Left lung (tissue), 14 donors: ENCODE measurements at places on chromosomes 11 and 22.

GRCh38 chr22:24096758-24097115 is 84.5 kb upstream of the SUSD2 start:
- no peak overlapping the region for H3K4me3 ChIP-seq
- no peak for DNase-seq
- no peaks in the 10 kb centered on the region for H3K4me1 ChIP-seq
- H3K27me3 ChIP-seq, result no peaks in the 10 kb centered on the region
- peaks cover 92% of the 10 kb centered on the region for H3K36me3 ChIP-seq

GRCh38 chr11:69892986-69893555 is 73.9 kb upstream of the FGF3 start:
- no peaks in the 10 kb centered on the region for H3K36me3 ChIP-seq
- peaks cover 87% of the 10 kb centered on the region for H3K27me3 ChIP-seq
- no peaks in the 10 kb centered on the region for H3K4me1 ChIP-seq
- H3K4me3 ChIP-seq, result no peak overlapping the region

DNA sequence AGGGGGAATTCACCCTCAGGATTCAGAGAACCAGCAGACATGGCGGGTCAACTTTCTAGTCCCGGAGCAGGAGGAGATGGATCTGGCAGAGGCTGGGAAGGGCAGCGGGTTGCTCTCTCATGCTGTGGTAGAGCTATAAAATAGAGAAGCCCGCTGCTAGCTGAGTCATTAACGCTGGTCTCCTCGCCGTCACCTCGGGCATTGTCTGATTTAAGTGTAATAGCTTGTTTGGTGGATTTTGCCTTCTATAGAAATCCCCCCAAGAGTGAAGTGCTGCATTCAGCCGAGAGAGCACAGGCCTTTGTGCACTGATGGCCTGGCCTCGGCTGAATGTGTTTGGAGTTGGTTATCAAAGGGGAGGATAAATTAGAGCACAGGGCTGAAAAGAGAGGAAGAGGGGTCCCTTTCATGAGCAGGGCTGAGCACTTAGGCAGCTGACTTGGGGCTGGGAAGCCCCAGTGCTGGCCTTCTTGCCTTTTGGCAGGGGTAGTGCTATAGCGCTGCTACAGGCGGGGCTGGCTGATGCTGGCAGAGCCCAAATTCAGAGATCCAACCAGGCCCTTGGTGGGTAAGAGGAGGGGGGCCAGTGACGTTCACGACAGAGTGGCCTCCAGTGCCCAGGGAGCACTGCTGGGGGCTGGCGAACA is 161.1 kb upstream of the CADM1 start:
- H3K36me3 ChIP-seq, result no peaks in the 10 kb centered on the region
- no peak for DNase-seq
- H3K27me3 ChIP-seq, result peaks cover 35% of the 10 kb centered on the region
- H3K4me1 ChIP-seq, result no peaks in the 10 kb centered on the region

- H3K4me1 ChIP-seq, result peaks cover 22% of the 10 kb centered on the region
- H3K36me3 ChIP-seq, result no peaks in the 10 kb centered on the region
- H3K4me3 ChIP-seq, result peak overlapping the region; percentile 80
- H3K27me3 ChIP-seq, result no peaks in the 10 kb centered on the region
Observed at GRCh38 chr22:21568347-21569075, 997 bp downstream of the UBE2L3 start.

GRCh38 chr11:110527146-110527545 is 97.4 kb downstream of the FDX1 start:
- H3K4me1 ChIP-seq, result peaks cover 8% of the 10 kb centered on the region
- H3K27ac ChIP-seq, result no peak overlapping the region
- no peak overlapping the region for H3K4me3 ChIP-seq
- H3K27me3 ChIP-seq, result no peaks in the 10 kb centered on the region
